ENCODE measurements at places on chromosomes 13 and 19.

- no peak for DNase-seq
These were observed 7.3 kb upstream of the TYROBP start for GRCh38 chr19:35915443-35915842.

DNA sequence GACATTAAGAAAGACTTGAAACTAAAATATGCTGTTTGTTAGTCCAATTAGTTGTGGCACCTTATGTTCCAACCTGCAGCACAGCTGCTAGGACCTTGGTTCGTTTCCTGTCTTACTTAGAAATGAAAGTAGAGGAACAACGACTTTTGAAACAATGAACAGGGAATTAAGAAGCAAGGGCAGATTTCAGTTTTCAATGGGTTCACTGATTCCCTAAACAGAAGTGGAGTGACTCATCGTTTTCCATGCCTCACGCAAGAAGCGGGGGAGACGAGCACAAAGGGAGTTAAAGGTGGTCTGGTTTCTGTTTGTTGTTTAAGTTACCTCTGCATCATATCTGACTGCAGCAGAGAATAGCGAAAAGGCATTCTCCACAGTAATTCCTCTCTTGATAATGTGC lies 44.8 kb downstream of the PHF11 start:
- no peak for DNase-seq

DNA sequence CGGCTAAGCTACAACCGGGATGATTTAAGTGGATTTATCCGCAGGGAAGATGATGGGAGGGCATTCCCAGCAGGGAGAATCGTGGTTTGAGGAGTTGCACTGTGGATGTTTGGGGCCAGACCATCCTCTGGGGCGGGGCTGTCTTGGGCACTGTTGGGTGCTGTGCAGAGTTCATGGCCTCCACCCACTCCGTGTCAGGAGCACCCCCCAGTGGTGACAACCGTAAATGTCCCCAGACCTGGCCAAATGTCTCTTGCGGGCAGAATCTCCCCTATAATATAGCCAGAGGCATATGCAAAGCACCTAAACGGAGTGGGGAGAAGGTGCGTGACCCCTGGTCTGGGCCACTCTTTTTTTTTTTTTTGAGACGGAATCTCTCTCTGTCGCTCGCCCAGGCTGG lies 40.2 kb downstream of the SMIM24 start:
- no peak for DNase-seq

DNA sequence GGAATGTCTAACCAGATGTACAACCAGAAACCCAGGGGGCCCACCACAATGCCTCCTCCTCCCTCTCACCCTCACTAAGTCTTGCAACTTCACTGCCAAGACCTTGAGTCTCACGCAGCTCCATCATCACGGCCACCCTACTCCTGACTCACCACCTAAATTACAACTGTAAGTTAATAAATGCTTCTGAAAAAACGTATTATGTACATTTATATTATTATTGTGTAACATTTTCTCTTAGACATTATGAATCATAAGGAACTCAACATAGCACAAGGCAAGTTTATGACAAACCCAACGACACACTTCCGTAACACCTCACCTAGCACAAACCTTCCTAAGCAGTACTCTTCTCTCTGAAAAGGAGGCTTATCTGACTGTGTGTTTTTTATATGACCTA lies 20.7 kb downstream of the MIPEP start:
- DNase-seq = no peak

DNA sequence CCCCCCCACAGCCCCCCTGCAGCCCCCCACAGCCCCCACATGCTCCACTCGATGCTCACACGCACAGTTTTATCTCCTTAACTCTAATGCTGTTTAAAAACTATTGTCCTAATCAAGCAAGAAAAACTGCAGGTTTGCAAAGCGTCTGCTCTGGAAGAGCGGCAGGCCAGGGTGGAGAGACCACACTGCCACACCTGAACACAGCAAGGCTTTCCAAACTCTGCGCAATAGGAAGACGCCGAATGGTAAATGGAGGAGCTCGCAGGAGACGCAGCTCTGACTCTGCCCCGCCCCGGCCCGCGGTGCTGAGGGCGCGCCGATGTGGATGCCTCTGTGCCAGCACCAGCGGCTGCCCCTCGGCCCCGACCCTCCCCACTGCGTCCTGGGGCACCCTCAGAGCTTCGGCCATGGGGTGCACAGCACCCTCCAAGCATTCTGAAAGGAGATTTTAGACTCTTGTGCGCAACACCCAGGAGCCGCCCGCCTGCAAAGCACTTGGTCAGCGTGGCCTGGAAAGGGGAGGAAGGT lies 32.4 kb downstream of the RASA3 start:
- no peak for DNase-seq

DNA sequence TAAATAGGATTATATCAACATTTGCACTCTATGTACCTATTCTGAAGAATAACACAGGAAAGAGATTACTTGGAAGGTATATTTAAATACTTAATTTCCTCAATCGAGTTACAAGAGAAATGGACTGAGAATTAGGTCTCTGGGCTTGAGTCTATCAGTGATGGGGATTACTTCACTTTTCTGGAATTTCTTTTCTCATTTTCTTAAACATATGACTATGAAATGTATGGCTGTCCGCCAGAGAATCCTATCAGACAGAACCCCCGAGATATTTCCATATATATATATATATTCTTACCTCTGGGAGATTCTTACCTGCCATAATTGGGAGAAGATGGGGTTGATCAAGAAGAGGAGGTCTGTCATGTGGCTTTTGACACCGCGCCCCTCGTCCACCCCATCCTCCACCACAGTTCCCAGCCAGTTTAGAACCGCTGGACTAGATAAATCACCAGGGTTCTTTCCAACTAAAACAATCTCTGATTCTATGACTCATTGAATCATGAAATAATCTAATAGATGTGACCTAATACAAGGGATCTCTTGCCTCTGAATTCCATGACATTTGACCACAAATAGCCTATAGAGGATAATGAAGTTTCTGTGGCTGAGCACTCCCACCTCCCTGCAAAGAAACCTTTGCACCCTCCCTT lies 231.3 kb downstream of the TBC1D4 start:
- no peak for DNase-seq

- no peak for DNase-seq
These were observed 7.1 kb upstream of the ERVV-2 start for GRCh38 chr19:53037101-53038097.

GRCh38 chr13:53445686-53446085 lies 417.1 kb downstream of the OLFM4 start:
- DNase-seq = no peak

DNA sequence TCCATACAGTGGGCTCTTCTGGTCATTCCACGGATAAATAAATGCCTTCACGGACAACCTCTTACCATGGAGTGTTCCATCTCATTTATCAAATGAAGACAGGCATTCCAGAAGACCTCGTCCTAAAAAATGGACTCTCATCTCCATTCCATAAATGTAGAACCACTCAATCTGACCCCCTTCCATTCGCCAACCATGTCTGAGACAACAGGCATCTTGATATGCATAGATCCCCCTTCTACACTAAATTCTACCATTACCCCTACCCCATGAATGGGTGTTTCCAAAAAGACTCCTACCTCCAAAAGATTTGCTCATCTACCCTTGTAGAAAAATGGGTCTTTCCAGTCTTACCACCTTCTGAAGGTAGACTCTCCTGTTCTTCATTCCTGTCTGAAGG lies 9.0 kb downstream of the RASIP1 start:
- DNase-seq = no peak

GRCh38 chr13:45915686-45916439 lies 64.3 kb upstream of the SIAH3 start:
- DNase-seq = no peak

- DNase-seq = no peak
These were observed 6.7 kb downstream of the GRIN2D start for GRCh38 chr19:48400018-48400742.

GRCh38 chr19:7923295-7924191 lies 2.4 kb downstream of the CTXN1 start:
- DNase-seq = no peak

DNA sequence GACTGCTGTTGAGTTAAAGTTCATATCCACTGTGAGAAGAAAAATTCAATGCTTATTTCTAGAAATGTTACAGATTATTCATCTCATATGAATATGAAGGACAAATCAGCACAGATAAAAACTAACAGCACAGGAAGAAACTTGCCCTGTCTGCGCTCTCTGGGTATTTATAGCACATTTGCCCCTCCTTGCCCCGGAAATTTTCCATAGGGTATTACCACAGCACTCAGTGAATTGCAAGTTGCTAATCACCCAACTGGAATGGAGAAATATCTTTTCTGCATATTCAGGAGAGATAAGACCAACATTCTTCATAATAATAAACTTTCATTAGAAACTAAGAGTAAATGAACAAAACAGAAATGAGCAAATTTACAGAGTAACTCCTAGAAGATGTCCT lies 318.0 kb upstream of the KLF12 start:
- no peak for DNase-seq

DNA sequence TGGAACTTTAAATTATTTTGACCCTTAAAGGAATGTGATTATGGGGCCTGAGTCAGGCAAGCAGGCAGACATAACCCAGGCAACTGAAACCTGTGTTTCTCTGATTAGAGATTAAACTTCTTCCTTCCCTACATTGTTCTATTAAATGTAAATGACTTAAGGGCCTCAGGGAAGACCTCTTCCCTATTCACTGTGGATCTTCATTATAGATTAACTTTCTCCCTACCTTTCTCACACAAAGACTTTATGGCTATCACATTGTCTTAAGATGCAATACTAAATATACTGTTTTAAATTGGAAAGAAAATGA lies 8.8 kb upstream of the METTL21C start:
- no peak for DNase-seq

DNA sequence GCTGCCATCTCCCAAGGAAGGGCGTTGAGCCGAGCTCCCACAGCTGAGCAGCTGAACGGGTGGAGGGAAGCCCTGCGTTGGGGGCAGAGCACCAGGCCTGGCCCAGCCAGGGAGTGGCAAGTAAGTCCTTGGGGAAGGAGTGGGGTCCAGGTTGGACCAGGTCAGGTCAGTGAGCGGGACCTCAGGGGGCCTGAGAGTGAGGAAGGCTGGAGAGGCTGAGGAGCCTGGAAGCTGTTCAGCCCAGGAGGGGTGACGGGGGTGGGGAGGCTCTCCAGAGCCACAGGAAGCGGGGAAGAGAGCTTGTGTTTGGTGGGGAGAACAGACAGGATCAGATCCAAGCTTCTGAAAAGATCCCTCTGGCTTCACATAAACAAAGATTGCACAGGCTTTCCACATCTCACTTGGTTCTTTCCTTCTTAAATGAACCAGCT lies 55.4 kb upstream of the ATP12A start:
- no peak for DNase-seq

- DNase-seq = no peak
These were observed 31.2 kb upstream of the RCBTB2 start for GRCh38 chr13:48564056-48564455.

- DNase-seq = no peak
These were observed 316.7 kb downstream of the DIAPH3 start for GRCh38 chr13:59846845-59847620.

- no peak for DNase-seq
These were observed 119.3 kb downstream of the IRS2 start for GRCh38 chr13:109667056-109667455.

GRCh38 chr13:83453723-83454122 lies 428.6 kb downstream of the SLITRK1 start:
- DNase-seq = no peak

DNA sequence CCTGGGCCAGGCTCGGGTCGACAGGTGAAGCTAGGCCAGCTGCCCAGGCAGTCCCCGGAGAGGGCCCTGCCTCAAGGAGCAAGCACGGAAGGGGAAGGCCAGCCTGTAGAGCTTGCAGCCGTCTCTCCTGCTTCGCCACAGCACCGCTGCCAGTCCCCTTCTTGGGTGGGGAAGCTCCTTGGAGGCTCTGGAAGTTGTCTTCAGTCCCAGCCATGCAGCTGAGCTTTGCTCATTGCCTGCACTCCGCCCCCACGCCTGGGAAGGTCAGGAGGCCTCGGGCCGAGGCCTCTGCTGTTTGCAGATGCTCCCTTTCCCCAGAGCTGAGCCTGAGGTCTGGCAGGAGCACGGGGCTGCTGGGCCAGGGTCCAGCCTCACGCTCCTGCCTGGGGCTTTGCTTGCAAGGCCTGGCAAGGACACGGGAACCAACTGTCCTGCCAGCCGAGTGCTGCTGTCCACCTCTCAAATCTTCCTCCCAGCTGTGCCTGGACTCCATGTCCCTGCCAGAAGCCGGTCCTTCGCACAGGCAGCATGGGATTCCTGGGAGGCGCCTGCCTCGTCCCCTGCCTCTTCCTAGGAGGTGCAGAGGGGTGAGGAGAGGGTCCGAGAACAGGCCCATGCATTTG lies 13.3 kb downstream of the PLEKHF1 start:
- DNase-seq = no peak

- no peak for DNase-seq
These were observed 110.4 kb downstream of the DNAJC15 start for GRCh38 chr13:43133792-43134191.

- no peak for DNase-seq
These were observed 73.8 kb downstream of the CCDC70 start for GRCh38 chr13:51935326-51936171.

DNA sequence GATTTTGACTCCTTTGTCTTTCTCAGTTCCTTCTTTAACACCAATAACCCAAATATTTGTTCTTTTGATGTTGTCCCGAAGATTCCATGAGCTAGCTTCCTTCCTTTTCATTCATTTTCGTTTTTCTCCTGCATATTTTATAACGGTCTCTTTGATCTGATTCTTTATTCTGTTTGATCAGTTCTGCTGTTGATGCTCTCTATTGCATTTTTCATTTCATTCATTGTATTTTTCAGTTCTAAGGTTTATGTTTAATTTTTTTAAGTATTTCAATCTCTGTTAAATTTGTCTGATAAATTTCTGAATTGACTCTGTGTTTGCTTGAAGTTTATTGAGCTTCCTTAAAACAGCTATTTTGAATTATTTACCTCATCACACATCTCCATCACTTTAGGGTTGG lies 68.4 kb upstream of the LRCH1 start:
- no peak for DNase-seq

GRCh38 chr13:74892096-74892495 lies 589.9 kb downstream of the TBC1D4 start:
- no peak for DNase-seq

DNA sequence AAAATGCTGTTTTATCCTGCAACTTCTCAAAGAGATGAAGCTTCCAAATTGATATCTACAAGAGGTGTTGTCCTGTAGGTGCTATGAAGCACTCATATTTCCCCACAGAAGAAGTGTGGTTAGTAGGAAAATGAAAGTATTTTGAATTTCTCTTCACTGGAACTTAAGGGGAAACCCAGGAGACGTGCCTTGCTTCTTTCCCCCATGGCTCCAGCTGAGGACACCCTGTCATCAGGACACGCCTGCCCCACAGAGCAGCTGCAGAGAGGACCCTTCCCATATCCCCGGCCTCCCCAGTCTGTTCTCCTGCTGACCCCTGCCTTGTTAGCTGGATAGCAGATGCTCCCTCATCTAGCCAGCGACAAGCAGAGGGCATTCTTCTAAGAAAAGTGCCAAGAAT lies 371.3 kb downstream of the COG6 start:
- DNase-seq = no peak
